ENCODE measurements at places on chromosomes 5 and 9. TPM values are rescaled to one million over a fixed set of nuclear protein-coding genes. Genes with fewer than 3 reads are reported as not detected.

The SLC36A3 gene
- not detected for polyA plus RNA-seq

The INSL6 gene
- polyA plus RNA-seq, result 0.41 TPM

The ZBED3 gene
- polyA plus RNA-seq, result 29.8 TPM

The CLINT1 gene
- 84.0 TPM for polyA plus RNA-seq

The LCN2 gene
- 12.8 TPM for polyA plus RNA-seq

The CD274 gene
- polyA plus RNA-seq, result not detected

The CCDC112 gene
- 4.2 TPM for polyA plus RNA-seq

The PTGES gene
- 103 TPM for polyA plus RNA-seq

The MEF2C gene
- polyA plus RNA-seq, result 6.0 TPM

The FCHO2 gene
- polyA plus RNA-seq, result 6.9 TPM

The SPINK6 gene
- not detected for polyA plus RNA-seq

The NRG2 gene
- 1.5 TPM for polyA plus RNA-seq

The DYNC2I2 gene
- polyA plus RNA-seq, result 91.8 TPM

The HMCN2 gene
- 2.7 TPM for polyA plus RNA-seq

The FAM169A gene
- 3.1 TPM for polyA plus RNA-seq

The DCTN4 gene
- 22.9 TPM for polyA plus RNA-seq

The CCDC180 gene
- 1.3 TPM for polyA plus RNA-seq

The ZNF879 gene
- 2.2 TPM for polyA plus RNA-seq

The STK32A gene
- 2.6 TPM for polyA plus RNA-seq

The CSF1R gene
- polyA plus RNA-seq, result 5.1 TPM

The DBH gene
- polyA plus RNA-seq, result 0.32 TPM

The IGIP gene
- polyA plus RNA-seq, result 0.89 TPM

The RAI14 gene
- polyA plus RNA-seq, result 31.3 TPM

The HTR1A gene
- not detected for polyA plus RNA-seq

The CBY3 gene
- not detected for polyA plus RNA-seq

The SPATA31E1 gene
- polyA plus RNA-seq, result 0.05 TPM

The MARVELD2 gene
- 26.4 TPM for polyA plus RNA-seq

The TPM2 gene
- polyA plus RNA-seq, result 166 TPM

The MELK gene
- polyA plus RNA-seq, result 6.9 TPM

The ZNG1C gene
- polyA plus RNA-seq, result 49.3 TPM

The NSMF gene
- polyA plus RNA-seq, result 51.6 TPM

The PCDHAC1 gene
- polyA plus RNA-seq, result 1.3 TPM

The ECSCR gene
- polyA plus RNA-seq, result 1.3 TPM

The PCDHA3 gene
- 0.12 TPM for polyA plus RNA-seq

The LHX2 gene
- 0.19 TPM for polyA plus RNA-seq

The AMBP gene
- polyA plus RNA-seq, result 664 TPM

The TMEM171 gene
- polyA plus RNA-seq, result 2.0 TPM

The NMUR2 gene
- polyA plus RNA-seq, result 0.57 TPM

The HSPB3 gene
- 0.77 TPM for polyA plus RNA-seq

All from hepatocyte (in vitro differentiated cells).